Neural progenitor cell (in vitro differentiated cells): ENCODE measurements at places on chromosomes 3 and 15.

- no peaks in the 10 kb centered on the region for H3K4me1 ChIP-seq
- H3K27me3 ChIP-seq, result no peaks in the 10 kb centered on the region
- no peak overlapping the region for H3K27ac ChIP-seq
- H3K4me3 ChIP-seq, result no peak overlapping the region
These were observed 30.8 kb downstream of the TOP2B start for GRCh38 chr3:25633919-25634318.

DNA sequence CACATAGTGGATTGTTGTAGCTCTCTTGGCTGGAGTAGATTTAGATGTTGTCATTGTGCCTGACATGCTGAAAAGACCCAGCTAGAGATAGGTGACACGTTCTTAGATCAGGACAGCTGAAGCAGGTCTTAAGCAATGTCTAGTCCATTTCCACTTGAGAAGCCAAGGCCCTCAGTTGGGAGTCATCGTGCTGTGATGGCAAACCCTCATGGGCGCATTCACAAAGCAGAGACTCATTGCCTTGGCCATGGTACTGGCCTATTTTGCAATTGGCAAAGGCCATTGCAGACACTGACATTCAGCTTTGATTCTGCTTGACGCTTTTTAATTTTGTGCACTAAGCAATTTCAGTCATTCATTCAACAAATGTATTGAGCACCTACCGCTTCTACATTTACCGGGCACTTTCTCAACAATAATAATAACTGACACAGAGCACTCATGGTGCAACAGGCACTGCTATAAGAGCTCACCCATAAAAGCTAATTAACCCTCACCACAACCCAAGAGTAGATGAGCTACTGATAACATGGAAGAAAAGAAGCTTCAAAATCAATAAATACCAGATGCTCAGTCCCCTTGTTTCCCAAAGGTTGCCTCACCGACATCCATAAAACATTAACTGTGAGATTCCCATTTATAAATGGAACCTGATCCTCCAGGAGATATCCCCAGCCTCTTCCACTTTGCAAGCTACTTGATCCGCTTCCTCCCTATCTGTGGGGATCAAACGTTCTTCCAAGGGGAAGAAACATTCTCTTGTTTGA is 200.1 kb downstream of the TLE3 start:
- no peak overlapping the region for H3K27ac ChIP-seq
- peaks cover 5% of the 10 kb centered on the region for H3K4me1 ChIP-seq
- no peaks in the 10 kb centered on the region for H3K36me3 ChIP-seq
- H3K4me3 ChIP-seq, result no peak overlapping the region

DNA sequence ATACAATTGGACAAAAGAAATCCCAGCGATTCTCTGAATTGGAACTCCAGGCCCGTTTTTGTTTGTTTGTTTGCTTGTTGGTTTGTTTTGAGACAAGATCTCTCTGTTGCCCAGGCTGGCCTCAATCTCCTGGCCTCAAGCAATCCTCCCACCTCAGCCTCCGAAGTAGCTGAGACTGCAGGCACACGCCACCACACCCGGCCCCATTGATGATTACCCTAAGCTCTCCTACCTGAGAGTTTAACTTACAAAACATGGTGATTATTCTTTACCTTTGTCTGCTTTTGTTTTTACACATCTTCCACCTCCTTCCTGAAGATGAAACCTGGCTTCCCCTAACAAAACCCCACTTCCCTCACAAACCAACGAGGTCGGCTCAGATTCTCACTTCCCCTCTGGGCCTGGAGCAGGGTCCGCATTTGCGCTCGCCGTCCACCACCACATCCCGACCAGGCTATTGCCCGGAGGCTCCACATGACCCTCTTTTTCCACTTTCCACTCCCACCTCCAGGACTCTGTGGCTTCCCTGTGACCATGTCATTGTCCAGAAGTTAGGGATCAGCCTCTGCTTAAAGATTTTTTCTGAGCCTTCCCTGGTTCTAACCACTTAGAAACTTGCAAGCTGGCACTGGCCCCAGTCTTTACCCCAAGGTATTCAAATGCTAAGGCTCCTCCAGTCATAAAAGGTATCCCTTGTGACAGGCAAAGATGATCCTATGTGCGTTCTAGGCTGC is 14.8 kb downstream of the KLHL6 start:
- no peak for DNase-seq
- H3K4me3 ChIP-seq, result no peak overlapping the region
- no peak overlapping the region for H3K27ac ChIP-seq
- no peaks in the 10 kb centered on the region for H3K27me3 ChIP-seq
- peaks cover 24% of the 10 kb centered on the region for H3K4me1 ChIP-seq
- H3K36me3 ChIP-seq, result no peaks in the 10 kb centered on the region

DNA sequence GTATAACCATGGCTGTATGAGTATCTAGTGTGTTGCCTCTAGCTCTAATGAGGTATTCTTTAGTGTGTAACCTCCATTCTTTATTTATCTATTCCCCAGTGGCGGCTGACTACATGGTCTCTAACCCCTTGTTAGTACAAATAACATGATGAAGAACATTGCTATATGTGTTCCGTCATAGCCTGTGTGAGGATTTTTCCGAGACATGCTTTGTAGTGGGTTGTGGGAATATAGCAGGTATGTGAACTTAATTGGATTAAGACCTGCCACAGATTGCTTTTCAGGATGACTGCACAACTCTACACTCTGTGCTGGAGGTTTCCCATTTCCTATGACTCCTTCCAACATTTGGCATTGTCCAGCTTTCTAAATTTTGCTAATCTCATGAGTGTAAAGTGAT is 563.4 kb downstream of the ROBO1 start:
- H3K4me3 ChIP-seq, result no peak overlapping the region
- peak; percentile 44 for DNase-seq
- H3K4me1 ChIP-seq, result peaks cover 44% of the 10 kb centered on the region
- H3K36me3 ChIP-seq, result no peaks in the 10 kb centered on the region
- H3K27me3 ChIP-seq, result no peaks in the 10 kb centered on the region

DNA sequence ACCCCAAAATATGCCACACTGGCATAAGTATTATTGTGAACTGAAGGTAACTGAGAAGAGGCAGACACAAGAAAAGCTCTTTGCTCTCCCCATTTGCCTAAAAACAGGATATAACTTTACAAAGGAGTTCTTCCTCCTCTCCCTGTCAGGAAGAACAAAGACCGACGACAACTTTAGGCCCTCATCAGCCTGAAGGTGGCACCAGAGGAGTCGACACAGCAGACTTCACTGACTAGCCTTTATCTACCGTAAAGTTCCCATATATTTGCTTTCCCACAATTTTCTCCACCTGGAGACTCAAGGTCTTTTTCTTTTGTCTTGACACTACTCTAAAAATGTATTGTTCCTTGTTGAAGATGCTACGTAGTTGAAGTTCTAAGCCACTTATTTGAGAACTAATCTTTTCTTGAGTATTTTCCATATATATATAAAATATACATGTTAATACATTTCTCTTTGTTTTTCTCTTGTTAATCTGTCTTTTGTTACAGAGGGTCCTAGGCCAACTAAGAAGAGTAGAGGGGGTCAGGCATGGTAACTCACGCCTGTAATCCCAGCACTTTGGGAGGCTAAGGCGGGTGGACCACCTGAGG is 16.2 kb upstream of the XIRP1 start:
- no peak overlapping the region for H3K27ac ChIP-seq
- peaks cover 15% of the 10 kb centered on the region for H3K4me1 ChIP-seq
- no peaks in the 10 kb centered on the region for H3K27me3 ChIP-seq
- peak; percentile 76 for DNase-seq
- no peak overlapping the region for H3K4me3 ChIP-seq

- no peaks in the 10 kb centered on the region for H3K36me3 ChIP-seq
- H3K27me3 ChIP-seq, result no peaks in the 10 kb centered on the region
- no peaks in the 10 kb centered on the region for H3K4me1 ChIP-seq
- DNase-seq, result peak; percentile 70
These were observed 41.0 kb downstream of the ABHD2 start for GRCh38 chr15:89129123-89129815.

GRCh38 chr15:35167675-35168074 is 82.6 kb upstream of the NANOGP8 start:
- H3K27ac ChIP-seq, result no peak overlapping the region
- H3K27me3 ChIP-seq, result no peaks in the 10 kb centered on the region
- H3K4me3 ChIP-seq, result no peak overlapping the region
- no peak for DNase-seq
- peaks cover 19% of the 10 kb centered on the region for H3K4me1 ChIP-seq
- no peaks in the 10 kb centered on the region for H3K36me3 ChIP-seq

DNA sequence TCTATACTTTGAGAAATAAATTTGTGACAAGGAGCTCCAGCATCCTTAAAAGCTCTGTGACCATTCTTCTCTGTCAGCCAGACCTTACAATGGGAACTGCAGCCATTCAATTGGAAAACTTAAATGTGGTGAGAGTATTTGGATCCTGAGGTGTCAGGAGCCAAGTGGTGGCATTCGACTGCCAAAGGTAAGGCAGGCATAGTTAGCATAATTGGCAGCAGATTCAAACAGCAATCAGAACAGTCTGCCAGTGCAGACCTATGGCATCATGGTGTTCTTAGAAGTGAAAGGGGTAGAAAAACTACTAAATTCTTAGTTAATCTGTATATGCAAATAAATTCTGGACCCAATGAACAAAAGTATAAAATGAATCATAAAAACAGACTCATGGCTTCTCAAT is 18.2 kb upstream of the FNDC3B start:
- no peak for DNase-seq
- H3K27me3 ChIP-seq, result no peaks in the 10 kb centered on the region
- no peaks in the 10 kb centered on the region for H3K4me1 ChIP-seq
- no peaks in the 10 kb centered on the region for H3K36me3 ChIP-seq

GRCh38 chr3:14706096-14706495 is 31.2 kb downstream of the C3orf20 start:
- H3K4me1 ChIP-seq, result no peaks in the 10 kb centered on the region
- no peak for DNase-seq

DNA sequence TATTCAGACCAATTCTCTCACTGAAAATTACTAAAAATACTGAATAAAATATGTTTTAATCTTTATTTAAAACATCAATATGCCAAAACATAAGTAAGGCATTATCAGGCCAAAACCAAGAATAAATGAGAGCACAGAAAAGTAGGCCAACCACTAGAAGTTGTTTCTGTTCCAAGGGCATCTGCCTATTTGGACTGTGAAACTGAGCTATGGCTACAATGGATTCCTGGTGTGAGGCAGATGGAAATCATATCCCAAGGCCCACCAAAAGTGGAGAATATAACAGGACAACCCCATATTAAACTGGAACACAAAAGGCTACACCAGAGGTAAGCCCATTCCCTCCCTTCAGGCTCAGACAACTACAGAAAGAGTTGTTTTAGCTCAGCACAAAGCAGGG is 302.8 kb upstream of the IL12A start:
- H3K4me3 ChIP-seq, result no peak overlapping the region
- H3K36me3 ChIP-seq, result no peaks in the 10 kb centered on the region
- DNase-seq, result no peak
- H3K4me1 ChIP-seq, result no peaks in the 10 kb centered on the region
